ENCODE measurements at places on chromosomes 1 and 21.

- no peak for DNase-seq
Measured at GRCh38 chr21:42092771-42093170, 21.7 kb downstream of the UMODL1 start.

DNA sequence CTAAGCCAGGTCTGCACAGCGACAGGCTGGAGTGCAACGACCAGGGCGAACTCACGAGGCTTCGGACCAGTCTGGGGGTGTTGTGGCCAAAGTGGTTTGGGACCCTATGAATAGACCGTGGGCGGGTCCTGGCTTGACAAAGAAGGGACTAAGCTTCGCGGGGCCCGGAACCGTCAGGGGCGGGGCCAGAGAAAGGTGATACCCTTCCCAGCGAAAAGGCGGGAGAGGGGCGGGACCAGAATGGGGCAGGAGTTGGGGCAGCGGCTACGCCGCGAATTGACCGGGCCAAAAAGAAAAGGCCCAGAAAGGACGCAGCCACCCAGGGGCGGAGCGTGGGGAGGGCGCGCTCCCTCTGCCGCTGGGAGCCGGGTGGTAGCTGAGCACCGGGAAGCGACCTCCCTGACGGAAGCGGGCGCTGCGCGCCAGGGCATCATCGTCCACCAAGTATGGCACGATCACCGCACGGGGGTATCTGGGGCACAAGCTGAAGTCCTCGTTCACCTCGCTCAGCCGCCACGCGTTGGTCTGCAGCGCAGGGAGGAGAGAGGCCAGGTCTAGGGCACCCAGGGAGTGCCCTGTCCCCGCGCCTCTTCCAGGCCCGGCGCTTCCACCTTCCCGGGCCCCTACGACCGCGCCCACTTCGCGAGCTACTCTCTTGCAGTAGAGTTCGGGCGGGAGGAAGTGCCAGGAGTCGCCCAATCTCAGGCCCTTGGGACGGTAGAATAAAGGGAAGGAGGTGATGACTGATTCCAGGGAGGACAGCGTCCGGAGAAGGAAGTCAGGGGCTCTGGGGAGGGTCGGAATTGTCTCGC is 6.7 kb upstream of the FAM167B start:
- no peak for DNase-seq

- no peak for DNase-seq
Measured at GRCh38 chr1:175690298-175690697, 53.1 kb downstream of the TNR start.

GRCh38 chr1:190439447-190439846 is 38.2 kb downstream of the BRINP3 start:
- DNase-seq: no peak

GRCh38 chr1:163866564-163866963 is 544.8 kb downstream of the NUF2 start:
- no peak for DNase-seq

GRCh38 chr1:97632776-97633175 is 288.1 kb downstream of the DPYD start:
- DNase-seq: no peak

GRCh38 chr1:38547321-38547720 is 312.3 kb downstream of the RRAGC start:
- no peak for DNase-seq

- no peak for DNase-seq
Measured at GRCh38 chr1:46806196-46807020, 7.6 kb downstream of the CYP4B1 start.

GRCh38 chr1:8439015-8439702 is 121.2 kb downstream of the SLC45A1 start:
- DNase-seq: no peak

- no peak for DNase-seq
Measured at GRCh38 chr1:243434594-243434993, 178.8 kb downstream of the SDCCAG8 start.

- no peak for DNase-seq
Measured at GRCh38 chr21:34668803-34669148, at the start of gene CLIC6. Gene CLIC6 (plus strand): TSS chr21:34668994. CDS start chr21:34669389, 395 bp downstream.

DNA sequence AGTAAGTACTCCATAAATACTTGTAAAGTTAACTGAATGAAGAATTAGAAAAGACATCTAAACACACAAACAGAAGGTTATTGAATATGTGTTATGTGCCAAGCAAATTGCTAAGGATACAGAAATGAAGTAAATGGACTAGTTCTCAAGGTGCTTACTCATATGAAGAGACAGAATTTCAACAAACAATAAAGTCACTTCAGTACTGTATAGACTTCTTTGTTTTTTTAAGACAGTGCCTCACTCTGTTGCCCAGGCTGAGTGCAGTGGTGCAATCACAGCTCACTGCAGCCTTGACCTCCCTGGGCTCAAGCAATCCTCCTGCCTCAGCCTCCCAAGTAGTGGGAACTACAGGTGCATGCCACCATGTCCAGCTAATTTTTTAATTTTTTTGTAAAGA is 57.3 kb downstream of the SERBP1 start:
- no peak for DNase-seq

GRCh38 chr1:38475624-38476005 is 384.0 kb downstream of the RRAGC start:
- DNase-seq: no peak

DNA sequence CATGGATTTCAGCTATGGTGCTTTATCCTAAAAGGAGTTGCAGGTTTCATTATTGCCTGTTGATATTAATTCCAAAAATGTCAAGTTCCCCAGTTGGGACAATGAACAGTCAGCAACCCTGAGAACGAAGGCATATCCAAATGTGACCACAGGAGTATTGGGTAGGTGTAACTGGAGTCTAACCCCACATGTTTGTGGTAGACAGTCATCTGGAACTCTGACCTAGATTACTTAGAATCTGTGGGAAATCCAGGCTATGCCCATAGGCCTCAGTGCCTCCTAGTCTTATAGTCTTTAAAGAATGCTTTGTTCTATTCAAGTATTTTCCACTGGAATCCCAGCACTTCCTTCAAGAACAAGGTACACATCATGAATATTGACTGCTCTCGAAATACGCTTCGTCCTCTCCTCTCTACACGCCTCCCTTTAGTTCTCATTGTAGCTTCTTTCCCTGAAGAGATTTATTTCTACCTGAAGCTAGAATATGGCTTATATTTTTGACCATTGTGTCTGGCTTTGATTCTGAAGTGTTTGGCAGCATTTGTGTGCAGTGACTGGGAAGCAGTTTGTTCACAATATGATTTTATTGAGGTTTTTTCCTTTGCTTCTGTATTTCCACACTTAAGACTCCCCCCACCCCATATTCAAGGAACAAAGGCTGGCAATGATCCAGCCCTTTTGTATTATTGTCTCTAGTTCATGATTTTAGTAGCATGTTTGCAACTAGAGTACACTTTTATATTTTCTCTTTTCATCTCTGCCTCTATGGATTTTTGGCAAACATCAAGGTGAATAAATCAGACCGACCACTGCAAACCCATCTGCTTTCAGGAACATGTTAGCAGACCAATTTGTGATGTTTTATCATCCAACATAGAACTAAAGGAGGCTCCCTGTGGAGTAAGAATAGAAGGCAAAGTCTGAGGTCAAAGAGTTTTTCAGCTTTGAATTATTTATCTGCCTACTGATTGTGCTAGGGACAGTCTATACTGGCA is 178.6 kb downstream of the GPR52 start:
- no peak for DNase-seq

DNA sequence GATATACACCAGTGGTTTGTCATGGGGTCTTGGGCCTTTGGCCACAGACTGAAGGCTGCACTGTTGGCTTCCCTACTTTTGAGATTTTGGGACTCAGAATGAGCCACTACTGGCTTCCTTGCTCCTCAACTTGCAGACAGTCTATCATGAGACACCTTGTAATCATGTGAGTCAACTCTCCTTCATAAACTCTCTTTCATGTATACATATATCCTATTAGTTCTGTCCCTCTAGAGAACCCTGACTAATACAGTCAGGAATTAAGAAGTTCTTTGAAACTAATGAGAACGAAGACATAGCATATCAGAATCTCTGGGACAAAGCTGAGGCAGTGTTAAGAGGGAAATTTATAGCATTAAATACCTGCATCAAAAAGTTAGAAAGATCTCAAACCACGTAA is 110.8 kb downstream of the SLC5A9 start:
- DNase-seq: no peak

DNA sequence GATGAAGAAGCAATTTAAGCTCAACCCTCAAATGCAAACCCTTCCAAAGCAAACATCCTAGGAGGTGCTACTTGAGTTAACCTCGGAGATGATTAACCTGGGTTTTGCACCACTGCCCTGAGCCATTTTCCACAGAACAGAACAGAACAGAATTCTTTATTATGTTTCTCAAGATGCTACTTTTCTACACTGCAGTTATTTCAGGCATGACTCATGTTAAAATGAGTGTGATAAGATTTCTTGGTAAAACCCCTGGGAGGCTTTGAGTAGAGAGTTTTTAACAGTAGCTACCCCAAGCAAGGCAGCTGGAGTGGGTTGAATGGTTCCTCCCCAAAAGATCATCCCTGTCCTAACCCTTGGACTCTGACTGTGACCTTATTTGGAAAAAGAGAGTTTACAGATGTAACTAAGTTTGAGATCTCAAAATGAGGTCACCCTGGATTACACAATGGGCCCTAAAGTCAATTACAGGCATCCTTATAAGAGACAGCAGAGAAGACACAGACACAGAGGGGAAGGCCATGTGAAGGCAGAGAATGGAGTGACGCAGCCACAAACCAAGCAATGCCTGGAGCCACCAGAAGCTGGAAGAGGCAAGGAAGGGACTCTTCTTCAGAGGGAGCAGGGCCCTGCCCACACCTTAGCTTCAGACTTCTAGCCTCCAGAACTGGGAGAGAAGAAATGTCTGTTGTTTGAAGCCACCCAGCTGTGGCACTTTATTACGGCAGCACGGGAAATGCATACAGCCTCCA is 153.4 kb downstream of the ETS2 start:
- no peak for DNase-seq

DNA sequence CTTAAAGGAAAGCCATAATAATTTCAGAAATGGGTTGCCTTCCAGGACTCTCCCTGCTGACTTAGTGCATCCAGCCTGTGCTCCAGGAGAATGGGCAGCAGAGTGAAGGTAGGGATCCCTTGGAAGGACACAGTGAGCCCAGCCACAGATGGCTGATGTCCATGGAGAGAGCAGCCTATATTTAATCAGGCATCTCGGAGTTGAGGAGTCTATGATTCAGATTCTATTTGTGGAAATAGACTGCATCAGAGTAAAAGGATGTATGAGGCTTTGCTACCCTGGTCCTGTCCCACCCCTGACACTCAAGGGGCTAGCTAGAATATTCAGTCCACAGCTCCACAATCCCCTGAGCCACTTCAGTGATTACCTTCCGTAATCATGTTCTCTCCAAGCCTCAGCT is 43.8 kb upstream of the PBX1 start:
- no peak for DNase-seq

GRCh38 chr1:43572084-43572483 is 41.4 kb downstream of the PTPRF start:
- no peak for DNase-seq

All from cortex of kidney (tissue), 1 donor.